Kidney glomerular epithelial cell (primary cell): ENCODE measurements at places on chromosomes 16 and 17.

GRCh38 chr17:21194703-21195102 lies 19.3 kb downstream of the TMEM11 start:
- DNase-seq = no peak

GRCh38 chr16:79165506-79165905 lies 435.0 kb downstream of the MAF start:
- no peak for DNase-seq

- no peak for DNase-seq
Measured at GRCh38 chr17:42389899-42390298, 1.7 kb upstream of the STAT3 start.

DNA sequence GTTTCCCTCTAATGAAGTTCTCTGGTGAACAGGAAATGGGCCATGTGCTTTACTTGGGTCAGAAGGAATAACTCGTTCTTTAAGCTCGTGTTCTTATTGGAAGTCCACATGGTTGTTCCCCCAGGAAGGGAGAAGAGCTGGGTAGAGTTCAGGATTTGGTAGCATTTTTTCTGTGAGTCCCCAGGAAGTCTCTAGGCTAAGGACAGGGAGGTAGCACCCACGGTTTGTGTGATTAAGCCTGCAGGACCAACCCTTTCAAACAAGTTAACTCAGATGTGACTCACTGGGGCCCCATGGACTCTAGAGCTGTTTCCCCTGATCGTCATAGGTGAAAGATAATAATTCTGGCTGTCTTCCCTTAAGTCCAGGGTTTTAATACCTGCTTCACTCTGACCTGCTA lies 16.4 kb downstream of the SAP30BP start:
- peak; percentile 26 for DNase-seq

- DNase-seq = no peak
Measured at GRCh38 chr16:4640572-4641305, 16.1 kb downstream of the MGRN1 start.

- peak; percentile 56 for DNase-seq
Measured at GRCh38 chr16:58127033-58127556, 2.1 kb downstream of the CFAP20 start.

- DNase-seq = no peak
Measured at GRCh38 chr17:18025945-18026776, 12.8 kb downstream of the ATPAF2 start.

DNA sequence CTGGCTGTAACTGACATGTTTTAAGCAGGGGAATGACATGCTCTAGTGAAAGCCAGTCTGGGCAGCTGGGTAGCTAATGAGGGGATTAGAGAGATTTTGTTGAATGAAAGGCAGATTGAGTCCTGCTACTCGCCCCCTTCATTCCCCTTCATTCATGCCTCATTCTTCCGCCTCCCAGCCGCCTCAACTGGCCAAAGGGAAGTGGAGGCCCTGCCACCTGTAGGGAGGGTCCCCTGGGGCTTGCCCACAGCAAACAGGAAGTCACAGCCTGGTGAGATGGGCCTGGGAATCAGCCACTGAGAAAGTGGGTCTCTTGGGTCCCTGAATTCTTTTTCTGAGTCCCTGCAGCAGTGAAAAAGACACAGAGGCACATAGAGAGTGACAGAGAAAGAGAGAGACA lies 1.1 kb upstream of the CD19 start:
- DNase-seq = no peak

GRCh38 chr17:5416901-5417300 lies 2.6 kb downstream of the NUP88 start:
- no peak for DNase-seq

GRCh38 chr16:86566601-86566965 lies at the start of gene FOXC2:
TSS of gene FOXC2 (plus strand) at chr16:86566829. CDS start at chr16:86567336, 507 bp downstream.
- peak; percentile 94 for DNase-seq

DNA sequence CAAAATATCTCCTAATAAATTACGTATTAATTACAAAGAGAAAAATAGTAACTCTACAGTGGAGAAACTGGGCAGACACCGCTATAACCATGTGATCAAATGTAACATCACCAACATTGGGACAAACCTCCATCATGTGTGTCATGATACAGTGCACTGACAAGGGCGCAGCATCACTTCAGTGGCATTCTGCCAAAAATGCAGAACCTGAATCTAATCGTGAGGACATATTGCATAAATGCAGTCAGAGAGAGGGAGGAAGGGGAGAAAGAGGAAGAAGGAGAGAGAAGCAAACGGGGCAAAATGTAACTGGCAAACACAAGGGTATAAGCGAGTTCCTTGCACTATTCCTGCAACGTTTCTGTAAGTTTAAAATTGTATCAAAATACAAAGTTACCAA lies 74.2 kb upstream of the MARCHF10 start:
- no peak for DNase-seq

DNA sequence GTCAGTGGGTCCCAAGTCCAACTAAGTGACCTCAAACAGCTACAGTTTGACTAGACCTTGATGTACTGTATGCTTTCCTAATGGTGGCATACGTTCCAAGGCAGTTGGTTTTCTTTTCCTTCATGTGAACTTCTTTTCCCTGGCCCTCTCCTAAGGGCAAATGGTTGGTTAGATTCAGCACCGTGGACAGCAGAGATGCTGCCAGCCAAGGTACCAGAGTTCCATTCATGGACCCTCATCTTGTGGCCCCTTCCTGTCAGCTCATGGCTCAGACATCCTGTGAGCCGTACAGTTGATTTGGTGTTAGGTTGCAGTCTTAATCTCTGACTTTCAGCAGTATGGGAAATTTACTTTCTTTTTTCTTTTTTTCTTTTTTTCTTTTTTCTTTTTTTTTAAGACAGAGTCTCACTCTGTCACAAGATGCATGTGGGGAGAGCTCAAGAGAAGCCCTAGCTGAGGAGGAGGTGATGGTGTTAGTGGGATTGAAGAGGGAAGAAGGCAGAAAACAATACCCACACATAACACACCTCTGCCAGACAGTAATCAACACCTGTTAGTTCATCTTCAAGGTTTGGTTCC lies 122.4 kb downstream of the USP31 start:
- peak; percentile 25 for DNase-seq

GRCh38 chr17:57377094-57377493 lies 120.8 kb downstream of the MSI2 start:
- no peak for DNase-seq

DNA sequence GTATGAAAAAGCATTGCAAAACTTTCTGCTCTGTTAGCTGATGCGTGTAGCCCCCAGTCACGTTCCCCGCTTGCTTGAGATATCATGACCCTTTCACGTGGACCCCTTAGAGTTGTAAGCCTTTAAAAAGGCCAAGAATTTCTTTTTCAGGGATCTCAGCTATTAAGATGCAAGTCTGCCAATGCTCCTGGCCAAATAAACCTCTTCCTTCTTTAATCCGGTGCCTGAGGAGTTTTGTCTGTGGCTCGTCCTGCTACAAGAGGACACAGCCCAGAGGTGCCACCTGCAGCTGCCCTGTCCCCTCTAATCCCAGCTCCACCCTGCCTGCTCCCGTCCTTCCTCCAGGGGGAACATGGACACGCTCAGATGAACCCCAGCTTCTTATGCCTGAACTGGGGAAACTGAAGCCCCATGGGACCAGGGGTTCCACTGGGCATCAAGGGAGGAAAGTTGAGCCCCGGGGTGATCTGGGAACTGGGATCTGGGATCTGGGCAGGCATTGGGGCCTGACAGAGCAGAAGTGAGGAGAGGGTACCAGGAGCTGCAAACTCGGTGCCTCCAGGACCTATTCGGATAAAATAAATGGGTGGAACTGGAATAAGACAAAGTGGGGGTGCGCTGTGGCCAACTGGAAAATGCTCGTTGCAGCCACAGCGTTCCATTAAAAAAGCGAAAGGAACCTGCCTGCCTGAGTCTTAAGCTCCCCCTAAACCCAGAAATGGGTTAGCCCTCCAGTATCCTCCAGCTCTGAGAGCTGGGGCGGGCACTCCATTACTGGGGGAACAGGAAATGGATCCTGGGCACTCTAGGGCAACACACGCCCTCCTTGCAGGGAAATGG lies 19.7 kb downstream of the QPRT start:
- no peak for DNase-seq

DNA sequence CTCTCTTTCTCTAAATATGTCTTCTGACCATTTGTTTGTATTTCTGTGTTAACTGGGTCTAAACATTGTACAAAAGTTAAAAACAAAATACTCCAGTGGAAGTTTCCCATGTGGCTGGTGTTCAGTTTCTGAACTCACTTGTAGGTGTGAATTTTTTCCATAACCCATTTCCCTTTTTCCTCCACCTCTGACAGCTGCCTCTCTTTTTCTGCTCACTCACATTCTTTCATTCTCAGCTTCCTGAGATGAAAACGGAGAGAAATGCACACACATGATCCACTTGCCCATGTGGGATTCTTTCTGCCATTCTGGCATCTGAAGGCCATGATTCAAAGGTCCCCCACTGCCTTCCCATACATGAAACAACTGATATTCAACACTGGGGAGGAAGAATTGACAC lies 41.1 kb upstream of the ACSM2B start:
- DNase-seq = no peak

DNA sequence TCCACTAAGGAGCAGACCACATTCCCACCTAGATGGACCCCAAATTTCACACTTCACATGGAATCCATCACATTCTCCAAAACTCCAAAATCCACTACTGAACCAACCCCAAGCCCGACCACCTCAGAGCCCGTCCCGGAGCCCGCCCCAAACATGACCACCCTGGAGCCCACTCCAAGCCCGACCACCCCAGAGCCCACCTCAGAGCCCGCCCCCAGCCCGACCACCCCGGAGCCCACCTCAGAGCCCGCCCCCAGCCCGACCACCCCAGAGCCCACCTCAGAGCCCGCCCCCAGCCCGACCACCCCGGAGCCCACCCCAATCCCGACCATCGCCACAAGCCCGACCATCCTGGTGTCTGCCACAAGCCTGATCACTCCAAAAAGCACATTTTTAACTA lies 1.6 kb downstream of the GP1BA start:
- DNase-seq = no peak

- no peak for DNase-seq
Measured at GRCh38 chr16:65624229-65624628, 502.4 kb upstream of the CDH11 start.

DNA sequence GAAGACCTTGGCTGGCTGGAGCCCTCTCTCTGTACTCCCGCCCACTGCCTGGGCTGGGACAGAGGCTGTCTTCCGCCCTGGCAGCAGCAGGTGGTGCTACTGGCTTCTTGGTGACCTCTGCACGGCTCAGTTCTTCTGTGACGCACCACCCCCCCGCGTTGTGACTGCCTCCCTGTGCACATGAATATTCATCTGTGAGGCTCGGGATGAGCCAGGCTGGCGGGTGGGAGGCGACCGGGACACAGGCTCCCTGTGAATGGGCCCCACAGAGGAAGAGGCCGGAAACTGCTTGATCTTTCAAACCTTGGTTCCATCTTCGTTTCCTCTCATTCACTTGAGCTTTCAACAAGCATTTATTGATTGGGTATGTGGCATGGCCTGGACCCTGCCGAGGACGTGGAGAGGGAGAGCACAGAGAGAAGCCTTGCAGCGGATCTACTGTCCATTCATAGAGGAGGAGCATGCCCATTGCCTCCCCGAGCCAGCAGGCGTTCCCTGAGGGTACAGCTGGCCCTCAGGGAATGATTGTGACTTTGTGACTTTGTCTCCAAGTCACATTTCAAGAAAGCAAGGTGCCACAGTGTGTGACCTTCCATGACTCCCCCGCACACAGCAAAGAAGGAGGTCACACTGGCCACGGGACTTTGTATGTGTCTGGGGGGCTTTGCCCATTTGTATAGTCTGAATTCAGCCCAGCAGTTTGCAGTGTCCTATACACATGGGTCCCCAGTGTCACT lies 45.0 kb downstream of the B9D1 start:
- peak; percentile 91 for DNase-seq

DNA sequence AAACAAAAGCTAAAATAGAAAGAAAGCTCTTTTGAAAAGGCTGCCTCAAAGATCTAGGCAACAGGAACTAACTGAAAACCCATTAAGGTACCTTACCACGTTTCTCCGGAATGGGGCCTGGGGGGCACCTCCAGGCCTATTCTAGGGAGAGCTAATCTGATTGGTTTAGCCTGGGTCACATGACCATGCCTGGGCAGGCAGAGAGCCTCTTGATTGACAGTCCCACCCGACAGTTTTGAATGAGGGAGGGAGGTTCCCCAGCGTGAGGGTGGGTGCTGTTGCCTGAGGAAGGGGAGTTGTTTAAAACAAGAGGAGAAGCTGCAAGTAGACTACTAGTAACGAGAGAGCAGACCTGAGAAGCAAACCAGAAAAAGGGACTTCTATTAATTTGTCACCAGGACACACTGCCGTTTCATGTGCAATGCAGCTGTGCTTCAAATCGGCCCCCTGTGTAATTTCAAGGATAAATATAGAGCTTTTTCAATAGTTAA lies 143.4 kb upstream of the HS3ST2 start:
- DNase-seq = no peak

DNA sequence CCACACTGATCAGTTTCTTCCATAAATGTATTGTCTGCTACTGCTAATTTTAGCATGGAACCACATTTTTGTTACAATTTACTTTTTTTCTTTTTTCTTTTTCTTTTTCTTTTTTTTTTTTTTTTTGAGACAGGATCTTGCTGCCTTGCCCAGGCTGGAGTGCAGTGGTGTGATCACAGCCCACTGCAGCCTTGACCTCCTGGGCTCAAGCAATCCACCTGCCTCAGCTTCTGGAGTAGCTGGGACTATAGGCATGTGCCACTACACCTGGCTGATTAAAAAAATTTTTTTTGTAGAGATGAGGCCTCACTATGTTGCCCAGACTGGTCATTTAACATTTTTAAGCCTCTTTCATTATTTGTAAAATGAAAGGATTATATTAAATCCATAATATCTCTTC lies 19.1 kb downstream of the ZPBP2 start:
- no peak for DNase-seq

DNA sequence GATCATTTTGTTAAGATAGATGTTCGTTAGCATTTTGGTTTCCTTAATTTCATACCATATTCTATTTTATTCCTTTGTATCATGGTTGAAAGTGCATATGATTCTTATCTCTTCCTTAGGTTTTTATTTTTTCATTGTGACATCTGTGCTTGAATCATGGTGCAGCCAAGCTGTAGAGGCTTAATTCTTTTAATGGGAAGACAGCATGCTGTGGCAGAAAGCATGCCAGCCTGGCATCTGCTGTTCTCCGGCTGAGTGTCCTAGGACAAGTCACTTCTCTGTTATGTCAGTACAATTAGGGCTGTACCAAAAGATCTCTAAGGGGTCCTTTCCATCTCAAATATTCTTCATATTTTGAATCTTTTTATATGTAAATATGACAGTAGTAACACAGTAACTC lies 68.5 kb upstream of the PMFBP1 start:
- DNase-seq = no peak

- no peak for DNase-seq
Measured at GRCh38 chr16:89821438-89822187, 5.2 kb upstream of the FANCA start.
